ENCODE measurements at places on chromosomes 6 and 20.

DNA sequence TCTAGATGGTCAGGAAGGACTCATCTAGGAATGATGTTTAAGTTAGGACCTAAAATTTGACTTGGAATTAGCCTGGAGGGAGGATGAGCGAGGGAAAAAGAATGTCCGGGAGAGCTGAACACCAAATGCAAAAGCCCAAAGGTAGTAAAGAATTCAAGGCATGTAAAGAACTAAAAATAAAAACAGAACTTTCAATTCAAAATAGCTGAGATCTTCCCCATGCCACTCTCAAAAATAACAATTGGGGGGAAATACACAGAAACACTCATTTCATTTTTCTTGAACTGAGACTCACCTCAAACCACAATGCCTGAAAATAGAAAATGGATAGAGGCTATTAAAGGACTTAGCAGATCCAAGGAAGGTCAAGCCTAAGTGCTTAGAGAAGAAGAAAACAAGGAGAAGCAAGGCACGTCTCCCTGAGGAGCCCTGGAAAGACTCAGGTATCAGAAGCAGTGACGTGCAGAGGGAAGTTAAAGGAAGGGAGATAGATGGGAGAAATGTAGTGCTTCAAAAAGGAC is 10.4 kb downstream of the PXT1 start:
- no peak for DNase-seq

DNA sequence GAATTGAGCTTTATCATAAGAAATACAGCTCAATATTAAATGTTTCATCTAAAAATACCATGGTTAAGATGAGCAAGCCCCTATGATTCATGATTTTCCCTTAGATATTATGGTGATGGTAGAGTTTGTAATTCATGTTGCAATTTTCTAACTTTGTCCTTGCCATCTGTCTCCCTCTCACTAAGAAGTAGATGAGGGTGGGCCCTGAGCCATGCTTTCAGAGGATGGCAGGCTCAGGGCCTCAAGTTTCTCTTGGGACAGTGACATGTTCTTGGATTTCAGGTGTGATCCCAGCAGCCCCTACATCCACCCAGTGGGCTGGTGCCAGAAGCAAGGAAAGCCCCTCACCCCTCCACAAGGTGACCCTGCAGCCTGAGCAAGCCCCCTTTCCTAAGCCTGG is 25.6 kb downstream of the L3MBTL1 start:
- DNase-seq, result no peak

DNA sequence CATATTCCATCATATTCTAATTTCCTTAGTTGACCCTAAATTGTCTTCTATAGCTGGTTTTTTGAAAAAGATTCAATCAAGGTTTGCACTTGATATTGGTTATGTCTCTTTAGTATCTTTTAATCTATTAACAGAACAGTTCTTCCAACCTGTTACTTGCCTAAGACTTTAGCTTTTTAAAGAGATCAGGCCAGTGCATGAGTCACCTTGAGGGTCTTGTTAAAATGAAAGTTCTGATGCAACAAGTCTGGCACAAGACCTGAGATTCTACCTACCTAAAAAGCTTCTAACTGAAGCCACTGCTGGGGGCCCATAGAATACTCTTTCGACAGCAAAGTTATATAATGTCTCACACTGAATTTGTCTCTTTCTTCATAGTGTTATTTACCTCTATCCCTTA is 3.2 kb downstream of the USP45 start:
- DNase-seq, result no peak

- DNase-seq, result no peak
Observed at GRCh38 chr6:108699290-108700041, 138.7 kb downstream of the FOXO3 start.

- DNase-seq, result no peak
Observed at GRCh38 chr20:61556111-61556510, 304.1 kb downstream of the CDH4 start.

- DNase-seq, result no peak
Observed at GRCh38 chr6:5164092-5164491, 79.0 kb downstream of the PPP1R3G start.

- no peak for DNase-seq
Observed at GRCh38 chr20:62367633-62368391, 700 bp upstream of the LAMA5 start.

DNA sequence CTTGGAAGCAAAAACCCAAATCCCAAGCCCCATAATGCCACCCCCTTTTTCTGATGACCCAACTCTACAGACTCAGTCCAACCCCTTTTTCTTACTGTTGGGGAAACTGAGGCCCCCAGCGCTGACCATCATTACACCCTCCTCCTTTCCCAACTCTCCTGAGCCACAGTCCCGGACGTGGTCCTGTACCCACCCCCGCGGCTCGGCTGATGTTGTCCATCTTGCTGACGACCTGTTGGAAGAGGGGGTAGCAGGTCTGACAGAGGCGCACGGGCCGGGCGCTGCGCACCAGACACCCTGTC is 533 bp downstream of the OSTM1 start:
- DNase-seq, result no peak

DNA sequence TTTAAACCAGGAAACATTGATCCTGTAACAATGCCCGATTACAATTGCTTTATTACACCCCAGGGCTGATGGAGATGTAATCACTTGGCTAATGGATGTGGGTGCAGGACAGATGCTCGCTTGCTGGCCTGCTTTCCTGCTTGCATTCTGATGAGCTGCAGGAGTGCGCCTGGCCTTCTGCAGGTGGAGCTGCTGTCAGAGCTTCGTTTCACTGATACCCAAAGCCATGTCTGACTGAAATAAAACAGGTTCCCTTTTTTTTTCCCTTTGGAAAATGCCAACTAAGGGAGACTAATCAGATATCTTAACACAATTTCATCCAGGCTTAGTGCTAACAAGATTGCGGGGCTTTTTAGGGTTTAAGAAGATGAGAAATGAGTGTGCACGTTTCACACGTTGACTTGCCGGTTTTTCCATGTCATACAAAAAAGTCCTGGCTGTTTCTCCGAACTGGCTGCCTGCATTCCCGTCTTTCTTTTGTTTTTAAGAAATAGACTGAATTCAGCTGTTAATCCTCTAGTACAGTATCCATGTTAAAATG is 60.7 kb downstream of the VAPB start:
- no peak for DNase-seq

Measured in stimulated activated CD4-positive, alpha-beta T cell treated with anti-CD3 and anti-CD28 coated beads, Interleukin-4, amount 100 ng/mL, for 4 hours (primary cell).